Dermis blood vessel endothelial cell (primary cell): ENCODE measurements at places on chromosomes 2 and 18.

DNA sequence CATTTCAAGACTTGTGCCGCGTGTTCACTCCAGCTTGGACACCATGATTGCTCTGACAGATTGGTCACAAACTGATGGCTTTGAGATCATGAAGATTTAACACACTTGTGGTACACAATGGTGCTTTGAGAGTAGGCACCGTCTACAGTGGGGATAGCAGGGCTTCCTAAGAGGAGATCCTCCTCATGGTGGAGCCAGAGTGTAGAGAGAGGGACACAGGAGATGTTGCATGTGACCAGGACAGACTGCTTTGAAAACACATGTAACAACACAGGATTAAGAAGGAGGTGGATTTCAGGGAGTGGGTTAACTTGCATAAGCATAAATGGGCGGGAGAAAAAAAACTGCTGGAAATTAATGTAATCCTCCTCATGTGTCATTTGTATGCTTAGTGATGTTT lies 95.7 kb upstream of the LINC00305 start:
- DNase-seq, result peak; percentile 31

DNA sequence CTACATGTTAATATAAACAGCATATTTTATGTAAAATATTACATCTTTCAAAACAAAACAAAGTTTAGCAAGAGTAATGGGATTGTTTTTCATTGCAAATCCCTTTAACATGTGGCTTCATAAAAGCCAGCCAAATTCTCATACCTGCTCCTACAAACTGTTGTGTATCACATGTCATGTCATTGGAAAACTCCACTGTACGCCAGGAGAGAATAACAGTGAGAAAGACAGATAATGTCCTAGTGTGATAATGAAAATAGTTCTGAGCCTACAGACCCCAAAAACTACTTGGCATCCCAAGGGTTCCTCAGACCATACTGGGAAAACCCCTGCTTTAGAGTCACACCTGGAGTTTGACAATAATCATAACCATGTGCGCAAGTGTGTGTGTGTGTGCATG lies 182.7 kb upstream of the HNRNPA3 start:
- DNase-seq, result no peak

DNA sequence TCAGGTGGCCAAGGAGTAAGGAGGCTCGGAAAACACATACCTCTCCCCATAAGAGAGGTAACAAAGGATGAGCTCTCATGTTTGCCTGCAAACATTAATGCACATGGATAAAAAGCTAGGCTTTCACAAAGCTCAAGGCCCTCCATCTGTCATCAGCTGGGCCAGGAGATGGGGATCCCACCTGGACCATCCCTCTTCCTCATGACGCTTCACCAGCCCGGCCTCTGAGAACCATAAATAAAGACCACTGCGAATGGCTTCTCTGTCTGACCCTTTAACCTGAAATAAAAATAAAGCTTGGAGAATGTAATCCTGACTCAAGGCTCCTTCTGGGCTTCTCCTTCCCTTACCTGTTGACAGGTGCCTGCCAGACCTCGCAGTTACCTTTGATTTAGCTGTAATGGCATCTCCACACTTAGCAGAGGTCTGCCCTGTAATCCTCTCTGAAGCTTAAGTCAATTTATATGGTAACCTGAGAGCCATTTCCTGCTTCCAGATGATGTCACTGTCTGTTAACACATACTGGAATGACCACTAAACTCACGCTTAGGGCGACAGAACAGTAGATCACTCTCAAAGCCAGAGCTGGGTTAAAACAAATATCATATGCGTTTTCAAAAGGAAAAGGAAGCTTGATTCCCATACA lies 29.3 kb upstream of the FOXI3 start:
- DNase-seq, result no peak

DNA sequence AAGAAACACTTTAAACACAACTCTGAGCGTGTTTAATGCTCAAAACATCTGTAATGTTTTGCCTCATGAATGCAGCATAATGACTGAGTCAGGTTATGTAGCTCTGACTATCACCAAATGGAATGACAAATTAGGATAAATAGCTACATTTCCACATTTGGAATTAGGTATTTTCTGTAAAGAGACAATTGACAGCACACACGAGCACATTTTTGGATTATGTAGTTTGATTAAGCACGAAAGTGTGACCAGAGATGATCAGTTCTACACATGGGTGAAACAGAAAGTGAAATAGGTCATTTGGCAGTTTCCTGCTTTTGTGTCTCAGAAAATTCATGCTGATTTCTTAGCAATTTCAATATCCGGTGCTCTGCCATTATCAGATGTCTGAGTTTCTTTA lies 29.0 kb downstream of the LPIN1 start:
- peak; percentile 70 for DNase-seq

DNA sequence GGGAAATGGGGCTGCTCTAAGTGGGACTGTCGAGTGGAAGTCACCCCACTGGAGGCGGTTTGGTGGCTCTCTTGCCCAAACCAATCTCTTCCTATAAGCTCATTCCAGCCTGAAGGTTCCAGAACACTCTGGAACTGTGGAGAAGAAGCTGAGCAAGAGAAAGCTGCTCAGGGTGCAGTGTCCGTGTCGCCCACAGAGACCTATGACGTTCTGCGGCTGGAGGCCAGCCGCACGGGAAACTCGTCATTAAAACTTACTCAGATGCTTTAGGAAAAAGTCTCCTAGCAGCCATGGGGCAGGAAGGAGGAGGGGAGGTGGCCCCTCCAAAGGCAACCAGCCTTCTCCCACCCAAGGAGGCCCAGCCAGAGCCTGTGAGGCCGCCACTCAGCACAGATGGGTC lies 41.7 kb downstream of the ADCY3 start:
- DNase-seq, result no peak

GRCh38 chr2:227366769-227367426 lies 12.2 kb downstream of the TM4SF20 start:
- no peak for DNase-seq

GRCh38 chr18:58861861-58862301 lies 2.8 kb upstream of the ZNF532 start:
- DNase-seq, result no peak

DNA sequence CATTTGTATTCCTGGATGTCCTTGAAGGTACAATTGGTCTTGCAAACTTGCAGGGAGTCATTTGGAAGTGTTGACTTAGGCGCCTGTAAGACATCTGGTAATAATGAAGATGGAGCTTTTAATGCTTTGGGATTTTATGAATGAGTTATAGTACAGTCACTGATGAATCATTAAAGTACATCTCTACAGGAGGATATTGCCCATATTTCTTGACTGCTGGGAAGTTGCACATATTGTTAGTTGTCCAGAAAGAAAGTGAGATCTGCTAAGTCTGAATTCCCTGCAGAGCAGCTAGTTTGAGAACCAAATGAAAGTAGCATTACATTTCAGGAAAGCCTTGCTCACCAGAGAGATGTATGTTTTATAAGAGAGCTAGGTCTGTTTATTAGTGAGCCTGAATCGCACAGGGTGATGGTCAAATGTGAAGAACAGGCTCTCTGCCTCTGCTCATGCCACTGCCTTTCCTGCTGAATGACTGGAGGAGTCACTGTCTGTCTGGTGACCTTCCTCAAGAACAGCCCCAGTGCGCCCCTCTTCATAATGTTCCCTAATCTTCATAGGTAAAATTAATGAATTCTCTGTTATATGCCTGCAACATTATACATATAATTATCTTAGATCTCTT lies 138.9 kb upstream of the KLHL14 start:
- no peak for DNase-seq

DNA sequence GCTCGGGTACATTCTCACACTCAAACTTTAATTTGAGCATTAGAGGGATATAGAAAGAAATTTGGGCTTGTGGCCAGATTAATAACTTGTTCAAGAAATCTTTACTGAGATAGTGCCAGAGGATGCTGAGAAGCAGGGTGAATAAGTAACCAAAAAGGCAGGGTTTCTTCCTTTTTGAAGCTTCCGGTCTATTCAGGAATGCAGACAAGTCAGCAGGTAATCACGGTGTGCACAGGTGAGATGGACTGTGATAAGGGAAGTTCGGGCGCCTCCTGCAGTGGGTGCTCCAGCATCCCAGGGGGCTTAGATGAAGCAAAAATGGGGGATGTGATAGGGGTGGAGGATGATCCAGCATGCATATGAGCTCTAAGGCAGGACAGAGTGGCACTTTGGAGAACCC lies 44.9 kb upstream of the CYP1B1 start:
- no peak for DNase-seq

- no peak for DNase-seq
These were observed 25.6 kb upstream of the CERS6 start for GRCh38 chr2:168430431-168430830.

GRCh38 chr2:9003366-9003615 lies 193 bp downstream of the MBOAT2 start:
- no peak for DNase-seq

GRCh38 chr2:234951664-234952269 lies at the start of gene SH3BP4:
SH3BP4 (plus strand) TSS chr2:234952017; CDS start chr2:235035003, 82,986 bp downstream.
- DNase-seq, result peak; percentile 85

GRCh38 chr2:98388601-98389250 lies 42.5 kb downstream of the CNGA3 start:
- no peak for DNase-seq

GRCh38 chr2:143489145-143489544 lies 359.9 kb downstream of the ARHGAP15 start:
- DNase-seq, result no peak

- no peak for DNase-seq
These were observed 278.7 kb downstream of the NRXN1 start for GRCh38 chr2:50753234-50753633.

DNA sequence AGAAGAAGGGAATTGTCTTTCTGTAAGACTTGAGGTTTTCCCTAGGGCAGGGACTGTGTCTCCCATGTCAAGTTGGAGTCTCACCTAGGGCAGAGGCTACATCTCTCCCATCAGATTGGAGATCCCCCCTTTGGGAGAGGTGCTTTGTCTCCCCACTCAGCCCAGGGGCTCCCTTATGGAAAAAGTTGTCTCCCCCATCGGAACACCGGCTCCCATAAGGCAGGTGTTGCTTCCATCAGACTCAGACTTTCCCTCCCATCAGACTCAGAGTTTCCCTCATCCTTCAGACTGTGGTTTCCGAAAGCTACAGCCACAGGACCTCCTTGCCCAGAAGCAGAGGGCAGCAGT lies 5.8 kb downstream of the ANKRD53 start:
- DNase-seq, result no peak

- DNase-seq, result no peak
These were observed 28.9 kb upstream of the EFHD1 start for GRCh38 chr2:232604535-232604934.

- DNase-seq, result no peak
These were observed 88.1 kb downstream of the LRP1B start for GRCh38 chr2:142042536-142043199.
